ENCODE measurements at places on chromosomes 2 and 18.

GRCh38 chr2:118242216-118242615 lies 153.9 kb downstream of the INSIG2 start:
- DNase-seq = no peak

DNA sequence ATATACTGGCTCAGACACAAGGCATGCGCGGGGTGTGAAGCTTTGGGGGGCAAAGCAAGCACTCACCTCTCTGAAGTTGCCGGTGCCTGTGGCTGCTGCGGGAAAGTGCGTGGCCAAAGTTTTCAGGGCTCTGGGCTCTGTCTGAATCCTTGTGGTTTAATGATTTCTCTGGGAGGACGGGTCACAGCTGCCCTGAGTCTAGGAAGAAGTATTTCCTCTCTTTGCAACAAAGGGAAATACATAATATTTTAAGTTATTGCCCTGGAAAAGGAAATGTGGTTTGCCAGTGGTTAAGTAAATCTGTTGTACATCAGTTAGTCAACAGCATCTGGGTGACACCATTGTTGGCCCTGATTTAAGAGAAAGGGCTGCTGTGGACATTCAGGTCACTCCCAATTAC lies 56.7 kb upstream of the ZDBF2 start:
- DNase-seq = no peak

GRCh38 chr2:218370410-218371063 lies 11.5 kb upstream of the SLC11A1 start:
- no peak for DNase-seq

- no peak for DNase-seq
Measured at GRCh38 chr2:201404699-201405280, 46.5 kb downstream of the TRAK2 start.

GRCh38 chr2:73289304-73289703 lies 4.0 kb downstream of the EGR4 start:
- DNase-seq = no peak

DNA sequence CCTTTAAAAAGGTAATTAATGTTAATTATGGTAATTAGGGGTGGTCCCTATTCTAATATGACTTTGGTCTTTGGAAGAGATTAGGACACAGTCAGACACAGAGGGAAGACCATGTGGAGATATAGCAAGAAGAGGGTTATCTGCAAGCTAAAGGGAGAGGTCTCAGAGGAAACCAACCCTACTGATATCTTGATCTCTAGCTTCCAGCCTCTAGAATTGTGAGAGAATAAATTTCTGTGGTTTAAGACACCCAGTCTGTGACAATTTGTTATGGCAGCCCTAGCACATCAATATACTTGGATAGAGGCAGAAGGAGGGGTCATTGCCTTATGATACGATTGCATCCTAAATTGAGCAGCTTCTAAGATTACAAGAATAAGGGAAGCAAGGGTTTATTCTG lies 21.3 kb upstream of the NT5C1B start:
- no peak for DNase-seq

GRCh38 chr2:80326214-80326613 lies 21.7 kb upstream of the LRRTM1 start:
- peak; percentile 33 for DNase-seq

DNA sequence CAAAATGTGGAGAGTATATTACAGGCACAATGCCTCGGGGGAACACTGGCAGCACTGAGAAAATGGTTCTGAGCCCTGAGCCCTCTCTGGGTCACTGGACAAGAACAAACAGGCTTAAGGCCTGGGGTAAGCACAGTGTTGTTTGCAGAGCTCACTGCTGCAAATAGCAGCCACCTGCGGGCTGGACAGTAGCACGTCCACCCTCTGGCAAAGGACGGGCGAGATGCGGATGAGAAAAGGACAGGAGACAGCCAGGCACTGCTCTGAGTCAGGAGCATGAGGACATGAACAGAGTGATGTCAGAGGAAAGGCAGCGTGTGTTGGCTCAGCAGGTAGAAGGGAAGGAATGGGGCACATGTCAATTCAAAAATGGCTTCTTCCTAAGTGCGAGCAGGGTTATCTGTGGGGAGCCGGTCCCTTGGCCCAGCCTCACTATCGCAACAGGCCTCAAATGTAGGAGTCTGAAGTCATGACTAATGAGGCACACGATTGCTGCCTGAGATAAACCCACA lies 25.9 kb upstream of the NEB start:
- no peak for DNase-seq

DNA sequence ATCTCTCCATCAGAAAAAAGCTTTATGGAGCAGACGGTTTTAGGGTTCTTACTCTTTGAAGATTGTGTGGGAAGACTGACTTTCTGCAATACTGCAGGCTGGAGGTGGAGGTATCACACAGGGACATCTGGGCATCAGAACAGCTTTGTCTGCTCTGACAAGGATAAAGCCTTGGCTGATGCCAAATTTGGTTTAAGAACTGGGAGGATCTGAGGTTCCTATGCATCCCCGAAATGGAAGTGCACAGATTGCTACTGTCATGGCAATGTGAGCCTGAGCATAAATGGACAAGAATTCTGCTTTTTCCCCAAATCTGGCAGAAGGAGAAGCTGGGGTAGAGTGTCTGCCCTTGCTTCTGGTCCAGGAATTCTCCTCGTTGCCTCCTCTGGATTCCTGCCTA lies 424.3 kb downstream of the SLC4A3 start:
- DNase-seq = no peak

DNA sequence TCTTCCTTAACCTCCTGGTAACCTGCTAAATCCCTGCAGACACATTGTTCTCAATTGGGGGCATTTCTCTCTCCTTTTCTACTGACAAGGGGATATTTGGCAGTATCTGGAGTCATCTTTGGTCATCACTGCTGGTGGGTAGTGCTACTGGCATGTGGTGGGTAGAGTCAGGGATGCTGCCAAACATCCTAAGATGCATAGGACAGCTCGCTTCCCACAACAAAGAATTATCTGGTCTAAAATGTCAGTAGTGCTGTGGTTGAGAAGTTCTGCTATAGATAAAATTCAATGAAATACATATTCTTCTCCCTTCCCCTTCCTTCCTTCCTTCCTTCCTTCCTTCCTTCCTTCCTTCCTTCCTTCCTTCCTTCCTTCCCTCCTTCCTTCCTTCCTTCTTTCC lies 18.7 kb upstream of the LHCGR start:
- no peak for DNase-seq

- no peak for DNase-seq
Measured at GRCh38 chr2:193461431-193461934, 1266.8 kb upstream of the TMEFF2 start.

Data from NCI-H2081 (cell line).